ENCODE measurements at places on chromosomes 7 and 10.

GRCh38 chr7:116087291-116087690, 56.7 kb upstream of the TFEC start:
- DNase-seq: no peak

- DNase-seq: no peak
These were observed 58.0 kb downstream of the GNAT3 start for GRCh38 chr7:80453699-80454340.

DNA sequence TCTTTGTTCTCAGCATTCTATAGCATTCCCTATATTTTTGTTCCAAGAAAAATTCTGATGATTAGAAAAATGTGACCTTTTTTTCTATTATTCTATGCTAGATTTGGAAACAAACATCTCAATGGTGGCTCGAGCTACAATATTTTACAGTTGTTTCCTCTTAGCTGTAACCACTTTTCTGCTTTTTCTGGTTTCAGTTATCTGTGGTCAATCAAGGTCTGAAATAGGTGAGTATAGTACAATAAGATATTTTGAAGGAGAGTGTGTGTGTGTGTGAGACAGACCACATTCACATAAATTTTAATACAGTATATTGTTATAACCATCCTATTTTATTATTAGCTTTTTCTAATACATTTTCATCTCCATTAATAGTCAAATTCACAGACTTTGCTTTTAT, 564.5 kb upstream of the GHITM start:
- no peak for DNase-seq

GRCh38 chr10:115773832-115774231, 499.2 kb downstream of the GFRA1 start:
- DNase-seq: no peak

DNA sequence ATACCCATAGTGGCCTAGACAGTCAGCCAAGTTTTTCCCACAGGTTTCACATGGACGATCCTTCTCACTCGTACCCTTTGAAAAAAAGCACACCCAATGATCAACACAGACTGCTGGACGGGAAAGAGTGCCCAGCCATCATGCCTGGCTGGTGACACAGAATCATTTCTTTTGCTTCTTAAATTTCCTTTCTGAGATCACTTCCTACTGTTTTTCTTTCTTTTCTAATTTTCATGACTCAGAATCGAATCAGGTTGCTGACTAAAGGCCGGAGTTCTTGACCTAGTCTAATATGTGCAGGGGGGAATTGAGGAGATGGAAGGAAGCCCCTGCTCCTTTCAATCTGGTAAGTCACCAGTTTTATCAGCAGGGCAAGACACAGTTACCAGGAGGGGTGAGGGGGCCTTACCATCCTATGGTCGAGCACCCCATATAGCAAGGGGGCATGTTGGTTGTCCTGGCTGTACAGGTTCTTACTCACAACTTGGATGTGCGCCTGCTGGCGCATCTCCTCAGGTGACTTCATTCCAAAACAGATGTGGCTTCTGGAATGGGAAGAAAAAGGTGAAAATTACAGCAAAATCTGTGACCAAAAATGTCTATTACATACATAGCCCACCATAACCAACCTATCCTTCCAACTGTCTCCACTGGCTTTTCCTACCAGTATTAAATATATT, 3.5 kb downstream of the POLR3A start:
- DNase-seq: no peak

- no peak for DNase-seq
These were observed 245.7 kb downstream of the CCSER2 start for GRCh38 chr10:84574102-84574501.

- DNase-seq: no peak
These were observed 89.4 kb downstream of the DGKI start for GRCh38 chr7:137757146-137757925.

- DNase-seq: no peak
These were observed 9.2 kb downstream of the ZSCAN25 start for GRCh38 chr7:99625961-99626360.

- DNase-seq: no peak
These were observed 296.4 kb upstream of the MKLN1 start for GRCh38 chr7:131031099-131031868.
